Epithelial cell of proximal tubule (primary cell): ENCODE measurements at places on chromosomes 12 and 14. TPM values are rescaled to one million over a fixed set of nuclear protein-coding genes. Genes with fewer than 3 reads are reported as not detected.

GRCh38 chr12:78396538-78396937 lies 468.0 kb upstream of the SYT1 start:
- no peak for DNase-seq

DNA sequence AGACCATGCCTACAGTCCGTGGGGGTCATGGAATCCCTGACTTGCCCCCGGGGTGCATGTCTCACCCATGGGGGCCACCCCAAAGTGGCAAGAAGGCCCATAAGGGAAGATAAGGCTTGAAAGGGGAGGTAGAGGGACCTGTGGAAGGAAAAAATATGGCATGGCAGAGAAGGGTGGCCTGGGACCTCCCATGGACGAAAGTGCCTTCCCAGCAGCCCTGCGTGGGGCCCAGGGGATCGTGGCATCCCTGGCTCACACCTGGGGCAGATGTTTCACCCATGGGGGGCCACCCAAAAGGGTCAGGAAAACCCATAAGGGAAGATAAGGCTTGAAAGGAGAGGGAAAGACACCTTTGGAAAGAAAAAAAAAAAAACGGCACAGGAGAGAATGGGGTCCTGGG lies 264.6 kb downstream of the ALG10 start:
- no peak for DNase-seq

DNA sequence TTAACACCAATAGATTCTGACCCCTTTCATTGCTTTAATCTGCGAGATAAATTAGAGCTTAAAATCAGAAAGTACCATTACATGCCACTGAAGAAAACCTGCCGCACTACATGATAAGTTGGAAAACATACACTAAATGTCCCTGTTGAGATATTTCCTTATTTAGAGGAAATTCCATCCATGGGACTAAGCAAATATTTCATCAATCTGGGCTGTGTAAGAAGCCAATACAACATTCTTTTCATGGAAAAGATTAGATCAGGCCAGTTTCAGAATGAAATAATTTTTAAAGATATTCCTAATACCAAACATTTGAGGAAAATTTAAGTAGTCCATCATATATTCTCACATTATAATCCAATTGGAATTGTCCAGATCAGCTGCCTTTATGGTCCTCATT lies 112.8 kb downstream of the LLPH start:
- no peak for DNase-seq

The SYT10 gene
- not detected in 2 replicates for total RNA-seq

DNA sequence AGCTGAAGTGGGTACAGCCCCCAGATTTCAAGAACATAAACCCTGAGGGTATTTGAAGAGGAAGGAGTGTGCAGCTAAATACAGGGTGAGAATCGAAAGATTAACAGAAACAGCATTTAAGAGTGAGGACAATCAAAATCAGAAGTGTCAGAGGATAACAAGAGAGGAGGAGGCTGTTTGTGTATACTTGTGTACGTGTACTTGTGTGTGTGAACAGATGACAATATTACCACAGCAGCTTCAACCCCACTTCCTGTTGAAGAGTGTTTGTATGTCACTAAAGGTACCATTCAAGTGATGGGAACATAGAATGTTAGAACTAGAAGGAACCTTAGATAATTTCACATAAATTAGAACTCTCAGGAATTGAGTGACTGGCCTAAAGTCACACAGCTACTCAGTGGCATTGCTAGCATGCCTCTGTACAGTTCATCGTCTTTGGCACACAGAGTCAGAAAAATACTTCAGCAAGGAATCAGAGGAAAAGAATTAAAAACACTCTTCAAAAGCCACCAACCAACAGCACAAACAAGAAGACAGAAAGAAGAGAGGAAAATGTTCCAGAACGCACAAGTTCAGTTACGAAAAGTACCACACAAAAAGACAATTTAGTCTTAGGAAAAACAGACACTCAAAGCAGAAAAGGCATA lies 164.3 kb upstream of the BCL2L14 start:
- DNase-seq = no peak

The HPD gene
- 0.12 TPM in 1 of 2 replicates, not detected in the other for total RNA-seq

DNA sequence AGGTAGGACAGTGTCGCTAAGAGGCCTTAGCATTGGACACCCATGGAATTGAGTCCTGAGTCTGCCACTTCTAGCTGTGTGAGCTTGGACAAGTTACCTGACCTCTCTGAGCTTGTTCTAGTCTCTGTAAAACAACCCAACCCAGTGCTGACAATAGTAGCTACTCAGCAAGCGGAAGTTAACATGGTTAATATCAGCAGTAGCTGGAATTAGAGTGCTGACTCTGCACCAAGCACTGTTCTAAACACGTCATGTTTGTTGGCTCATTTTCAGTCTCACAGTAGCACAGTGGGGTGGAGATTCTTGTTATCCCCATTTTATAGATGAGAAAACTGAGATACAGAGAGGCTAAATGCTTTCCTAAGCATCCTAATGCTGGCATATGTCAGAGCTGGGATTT lies 47.5 kb upstream of the RIN3 start:
- DNase-seq = no peak

The TNFAIP2 gene
- total RNA-seq = 58.5 and 155 TPM in 2 replicates

- DNase-seq = no peak
Observed at GRCh38 chr14:61298824-61299223, 17.7 kb upstream of the TMEM30B start.

The PLEKHD1 gene
- under 0.01 and 0.07 TPM in 2 replicates for total RNA-seq

DNA sequence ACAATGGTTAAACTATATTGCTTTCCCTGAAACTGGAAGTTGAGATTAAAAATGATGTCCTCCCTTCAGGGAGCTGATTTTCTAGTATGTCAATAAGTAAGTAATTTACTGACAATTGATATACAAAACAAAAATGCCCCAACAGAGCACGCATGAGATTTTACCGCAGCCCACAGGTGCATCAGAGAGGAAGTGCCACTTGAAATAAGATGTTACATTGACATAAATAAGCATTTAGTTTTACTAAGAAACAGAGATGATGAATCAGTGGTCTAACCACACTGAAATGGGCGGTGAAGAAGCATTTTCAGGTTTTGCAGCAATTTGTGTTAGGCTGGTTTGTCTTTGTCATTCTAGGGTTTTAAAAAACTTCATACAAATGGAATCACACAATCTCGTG lies 8.8 kb upstream of the CLECL1 start:
- no peak for DNase-seq

The AQP6 gene
- not detected in 2 replicates for total RNA-seq

The POLR3B gene
- total RNA-seq = 8.6 and 9.5 TPM in 2 replicates

- no peak for DNase-seq
Observed at GRCh38 chr14:77880056-77880455, 80.1 kb downstream of the ADCK1 start.

The LIN7A gene
- 2.2 and 2.3 TPM in 2 replicates for total RNA-seq

DNA sequence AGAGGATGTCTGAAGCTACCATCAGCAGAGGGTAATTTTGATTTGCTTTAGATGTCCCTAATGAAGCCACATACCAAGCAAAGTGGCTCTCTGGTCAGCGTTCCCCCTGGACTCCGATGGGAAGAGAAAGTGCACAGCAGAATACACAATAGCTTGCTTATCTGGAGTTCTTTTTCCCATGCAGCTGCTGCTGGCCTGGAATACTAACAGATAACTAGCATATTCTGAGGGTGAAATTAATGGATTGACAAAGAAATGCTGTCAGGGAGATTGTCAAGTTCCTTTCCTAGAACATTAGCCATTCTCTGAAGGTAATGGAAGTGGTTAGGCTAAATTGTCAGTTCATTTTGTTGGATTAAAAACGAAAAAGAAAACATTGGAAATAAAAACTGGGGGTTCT lies 391.3 kb downstream of the FLRT2 start:
- no peak for DNase-seq

The KRT83 gene
- not detected in 2 replicates for total RNA-seq

DNA sequence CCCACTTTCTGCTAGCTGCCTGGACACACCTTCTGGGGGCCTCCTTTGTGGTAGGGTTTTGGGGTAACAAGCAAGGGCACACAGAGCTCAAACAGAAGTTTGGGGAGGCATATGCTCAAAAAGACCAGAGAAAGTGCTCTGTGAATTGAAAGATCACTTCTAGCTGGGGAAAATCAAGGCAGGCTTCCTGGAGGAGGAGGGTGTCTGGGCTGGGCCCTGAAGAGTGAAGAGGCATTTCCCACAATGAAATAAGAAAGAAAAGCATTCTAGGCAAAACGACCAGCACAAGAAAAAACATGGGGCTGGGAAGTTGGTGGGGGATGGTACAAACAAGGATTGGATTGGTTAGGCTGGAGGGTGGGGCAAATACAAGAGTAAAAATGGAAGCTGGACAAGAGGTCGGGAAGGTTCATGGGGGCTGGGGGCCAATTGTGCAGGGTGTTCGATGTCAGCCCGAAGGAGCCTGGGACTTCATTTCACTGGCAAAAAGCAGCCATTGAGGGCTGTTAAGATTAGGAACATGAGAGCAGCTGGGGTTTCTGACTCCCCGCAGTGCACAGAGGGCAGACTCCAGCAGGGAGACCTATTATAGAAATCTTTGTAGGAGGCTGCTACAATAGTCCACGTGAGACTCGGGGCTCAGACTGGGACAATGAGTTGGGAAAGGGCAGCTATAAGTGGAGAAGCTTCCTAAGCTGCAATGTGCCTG lies 51.5 kb upstream of the CMKLR1 start:
- no peak for DNase-seq

- no peak for DNase-seq
Observed at GRCh38 chr14:45135156-45135555, 574 bp upstream of the FANCM start.
